ENCODE measurements at places on chromosomes 1 and 21.
A peak's percentile ranks its signal among the peaks of the same experiment; 100 is the strongest.

DNA sequence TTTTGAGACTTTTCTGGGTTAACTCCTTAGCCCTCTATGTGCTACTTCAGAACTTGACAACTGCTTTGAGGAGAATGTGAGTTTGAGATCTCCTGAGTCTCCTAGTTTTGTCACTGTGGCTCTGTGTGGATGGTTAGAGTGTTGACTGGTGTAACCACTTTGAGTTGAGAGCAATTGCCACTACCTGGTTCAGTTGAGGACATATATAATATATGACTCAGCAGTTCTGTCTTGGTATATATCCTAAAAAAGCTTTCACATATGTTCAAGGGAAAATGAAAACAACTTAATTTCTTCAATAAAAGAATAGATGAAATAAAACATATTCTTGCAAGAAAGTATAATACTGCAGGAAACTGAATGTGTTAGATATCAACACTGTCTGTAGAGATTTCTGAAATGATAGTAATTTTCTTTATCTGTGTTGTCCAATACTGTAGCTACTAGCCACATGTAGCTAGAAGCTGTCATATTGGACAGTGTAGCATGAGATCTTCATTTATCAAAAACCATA is 96.7 kb upstream of the QSOX1 start:
- no peak for DNase-seq

DNA sequence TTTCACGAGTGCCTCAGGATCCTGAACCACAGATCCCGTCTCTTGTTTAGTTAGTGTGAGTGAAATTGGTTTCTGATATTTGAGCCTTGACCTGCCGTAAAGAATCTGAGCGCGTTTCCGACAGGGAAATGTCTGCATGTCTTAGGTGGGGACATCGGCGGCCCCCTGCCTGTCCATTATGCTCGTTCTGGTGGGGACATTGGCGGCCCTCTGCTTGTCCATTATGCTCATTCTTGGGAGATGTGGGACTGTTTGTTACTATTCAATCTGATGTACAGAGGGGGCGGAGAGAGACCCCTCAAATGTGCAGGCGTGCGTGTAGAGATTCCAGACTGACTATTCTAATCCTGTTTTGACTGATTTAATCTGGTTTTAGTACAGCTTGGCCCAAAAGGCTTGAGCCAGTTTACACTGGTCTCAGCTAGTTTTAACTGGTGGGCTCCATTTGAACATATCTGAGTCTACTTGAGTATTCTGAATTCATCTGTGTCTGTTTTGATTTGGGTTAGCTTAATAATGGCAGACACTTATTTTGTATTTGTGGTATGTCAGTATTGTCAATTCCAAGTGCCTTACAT is 6.6 kb upstream of the TINAGL1 start:
- no peak for DNase-seq

- no peak for DNase-seq
These were observed 3.1 kb upstream of the PGBD5 start for GRCh38 chr1:230429067-230429735.

GRCh38 chr1:44519035-44519676 is 114.1 kb downstream of the RNF220 start:
- DNase-seq, result no peak

GRCh38 chr1:232047473-232047872 is 420.9 kb downstream of the DISC1 start:
- DNase-seq, result peak; percentile 36

DNA sequence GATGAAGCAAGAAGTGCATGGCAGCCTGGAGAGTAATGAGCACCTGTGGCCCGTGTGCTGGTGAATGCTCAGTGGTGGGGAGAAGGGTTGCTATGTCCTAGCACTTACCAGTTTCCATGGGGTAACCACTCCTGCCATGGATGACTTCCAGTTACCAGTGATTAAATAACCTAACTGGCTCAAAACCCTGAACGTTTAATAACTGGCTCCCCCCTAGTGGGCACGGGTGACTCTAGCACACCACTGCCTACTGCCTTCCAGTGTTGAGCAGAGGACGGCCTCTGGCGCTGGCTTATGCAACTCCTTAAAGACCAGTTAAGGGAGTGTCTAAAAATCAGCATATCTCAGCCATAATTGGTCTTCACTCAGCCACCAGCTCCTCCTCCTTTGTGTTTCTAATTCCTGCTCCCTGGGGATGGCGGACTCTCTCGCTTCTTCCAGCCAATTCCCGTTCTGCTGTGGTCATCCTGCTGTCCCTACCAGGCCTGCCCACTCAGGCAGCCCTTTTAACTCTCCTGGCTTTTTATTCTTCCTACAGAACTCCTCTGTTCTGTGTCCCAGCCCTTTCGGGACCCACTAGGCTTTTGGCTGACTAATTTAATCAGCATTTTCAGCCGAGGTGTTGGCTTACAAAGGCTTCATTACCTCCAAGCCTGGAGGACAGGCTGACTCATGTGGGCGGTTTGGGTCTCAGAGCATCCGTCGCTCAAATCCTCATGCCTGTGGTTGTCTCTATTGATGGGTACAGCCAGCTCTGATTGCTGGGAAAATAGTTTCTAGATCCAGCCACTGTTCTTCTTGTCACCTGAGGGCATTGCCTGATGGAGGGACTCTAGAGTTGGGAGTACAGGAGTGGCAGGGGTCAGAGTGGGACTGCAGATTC is 332.4 kb downstream of the CAMTA1 start:
- DNase-seq, result peak; percentile 87

DNA sequence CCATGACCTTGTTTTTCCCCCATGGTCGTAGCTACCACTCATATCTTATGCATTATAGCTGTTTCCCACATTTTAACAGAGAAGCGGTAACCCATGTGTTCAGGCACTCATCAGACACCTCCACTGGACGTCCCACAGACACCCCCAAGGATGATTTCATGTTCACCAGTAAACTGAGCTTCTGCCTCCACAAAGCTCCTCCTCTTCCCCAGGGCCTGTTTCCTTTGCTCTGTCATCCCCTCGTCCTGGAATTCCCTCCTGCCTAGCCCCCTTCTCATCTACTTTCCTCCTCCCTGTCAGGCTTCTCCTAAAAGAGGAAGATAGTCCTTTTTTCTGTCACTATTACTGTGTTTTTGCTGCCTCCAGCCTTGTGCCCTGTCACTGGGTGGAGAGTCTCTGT is 111.2 kb downstream of the OMA1 start:
- no peak for DNase-seq

- DNase-seq, result no peak
These were observed 358.4 kb downstream of the NTNG1 start for GRCh38 chr1:107499139-107499744.

DNA sequence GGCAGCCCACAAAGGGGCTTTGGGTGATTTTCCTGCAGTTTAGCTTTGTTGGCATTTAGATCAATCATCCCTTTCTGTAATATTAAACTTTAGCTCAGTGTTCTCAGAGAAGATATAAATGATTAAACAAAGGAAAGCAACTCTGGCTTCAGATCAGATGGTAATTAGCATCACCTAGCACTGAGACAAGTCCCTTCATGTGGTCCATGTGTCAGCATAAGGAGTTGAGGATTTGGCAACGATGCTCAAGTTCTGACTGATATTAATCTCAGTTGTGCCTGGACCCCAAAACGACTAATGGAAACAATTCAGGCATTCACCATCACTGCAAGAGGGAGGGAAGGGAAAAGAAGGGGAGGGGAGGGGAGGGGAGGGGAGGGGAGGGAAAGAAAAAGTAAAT is 60.4 kb downstream of the SEC16B start:
- no peak for DNase-seq

GRCh38 chr21:31888936-31889371 is 16.1 kb downstream of the HUNK start:
- DNase-seq, result peak; percentile 88

DNA sequence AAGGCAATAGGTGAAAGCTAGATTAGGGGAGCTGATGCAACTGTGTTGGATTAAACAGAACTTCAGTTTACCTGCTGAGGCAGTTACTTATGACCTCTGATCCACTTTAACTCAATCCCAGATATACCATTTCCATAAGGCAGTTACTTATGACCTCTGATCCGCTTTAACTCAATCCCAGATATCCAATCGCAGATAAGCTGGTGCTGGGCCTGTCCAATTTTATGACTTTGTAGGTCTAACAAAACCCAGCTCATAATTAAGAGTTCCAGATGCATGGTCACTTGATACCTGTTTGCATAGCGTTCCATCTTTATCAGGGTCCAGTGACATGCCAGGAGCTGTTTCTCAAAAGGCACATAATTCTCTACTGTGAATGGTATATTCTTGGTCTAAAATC is 396.0 kb downstream of the AGBL4 start:
- no peak for DNase-seq

DNA sequence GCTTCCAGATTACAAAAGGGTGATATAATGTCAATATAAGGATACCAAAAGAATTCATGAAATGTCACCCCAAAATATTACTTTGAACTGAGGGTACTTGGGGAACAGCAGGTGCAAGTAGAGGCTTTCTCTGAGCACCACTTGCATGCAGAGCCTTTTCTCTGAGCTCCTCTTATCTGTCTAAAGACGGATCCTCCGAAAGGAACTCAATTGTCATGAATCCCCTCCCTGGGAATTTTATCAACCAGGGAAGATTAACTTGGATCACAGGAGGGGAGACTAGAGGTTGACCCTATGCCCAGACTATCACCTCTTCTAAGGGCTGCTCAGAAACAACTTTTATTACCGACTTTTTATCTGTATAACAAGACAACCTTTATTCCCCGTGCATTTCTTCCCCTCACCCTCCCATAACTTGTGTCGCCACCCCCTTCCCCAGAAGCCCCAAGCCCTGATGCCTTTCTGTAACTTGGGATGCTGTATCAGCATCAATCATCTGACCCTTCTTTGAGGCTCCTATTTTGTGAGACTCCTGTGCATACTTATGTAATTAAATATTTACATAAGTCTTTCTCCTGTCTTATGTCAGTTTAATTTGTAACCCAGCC is 94.1 kb downstream of the CACHD1 start:
- no peak for DNase-seq

GRCh38 chr1:237482777-237483176 is 407.9 kb downstream of the ZP4 start:
- DNase-seq, result no peak

- peak; percentile 74 for DNase-seq
These were observed 26.4 kb downstream of the TRAF5 start for GRCh38 chr1:211352985-211353515.

DNA sequence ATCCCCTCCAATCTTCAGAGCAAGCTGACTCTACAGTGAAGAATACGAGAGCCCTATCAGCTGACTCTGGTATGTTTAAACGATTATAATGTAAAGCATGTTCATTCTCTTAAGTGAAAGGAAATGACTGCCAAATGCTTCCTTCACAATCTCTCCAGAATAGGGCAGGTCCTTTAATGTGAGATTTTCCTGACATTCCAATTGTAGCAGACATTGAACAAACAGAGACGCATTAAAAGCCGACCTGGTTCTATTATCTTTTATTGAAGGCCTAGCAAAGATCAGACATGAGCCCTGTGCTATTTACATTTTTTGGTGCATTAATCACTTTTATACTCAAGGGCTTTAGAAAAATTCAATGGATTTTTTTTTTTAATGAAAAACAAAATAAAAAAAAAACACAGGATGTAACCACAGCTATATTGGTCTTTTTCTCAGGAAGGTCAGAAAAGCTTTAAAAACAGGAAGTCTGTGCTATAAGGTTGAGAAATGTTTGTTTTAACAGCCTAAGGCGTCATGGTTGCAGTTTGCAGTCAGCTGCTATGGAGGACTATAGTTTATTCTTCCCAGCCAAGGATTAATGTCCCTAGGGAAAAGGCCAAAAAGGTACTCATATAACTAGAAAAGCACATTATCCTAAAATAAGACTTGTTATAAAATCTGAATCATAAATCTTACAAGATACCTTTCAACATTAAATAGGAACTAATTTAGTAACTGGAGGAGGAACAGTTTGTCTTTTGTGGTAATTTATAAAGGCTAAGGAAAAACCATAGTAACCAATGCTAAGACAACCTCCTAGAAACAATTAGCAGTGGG is 104.8 kb downstream of the RERE start:
- DNase-seq, result peak; percentile 82

DNA sequence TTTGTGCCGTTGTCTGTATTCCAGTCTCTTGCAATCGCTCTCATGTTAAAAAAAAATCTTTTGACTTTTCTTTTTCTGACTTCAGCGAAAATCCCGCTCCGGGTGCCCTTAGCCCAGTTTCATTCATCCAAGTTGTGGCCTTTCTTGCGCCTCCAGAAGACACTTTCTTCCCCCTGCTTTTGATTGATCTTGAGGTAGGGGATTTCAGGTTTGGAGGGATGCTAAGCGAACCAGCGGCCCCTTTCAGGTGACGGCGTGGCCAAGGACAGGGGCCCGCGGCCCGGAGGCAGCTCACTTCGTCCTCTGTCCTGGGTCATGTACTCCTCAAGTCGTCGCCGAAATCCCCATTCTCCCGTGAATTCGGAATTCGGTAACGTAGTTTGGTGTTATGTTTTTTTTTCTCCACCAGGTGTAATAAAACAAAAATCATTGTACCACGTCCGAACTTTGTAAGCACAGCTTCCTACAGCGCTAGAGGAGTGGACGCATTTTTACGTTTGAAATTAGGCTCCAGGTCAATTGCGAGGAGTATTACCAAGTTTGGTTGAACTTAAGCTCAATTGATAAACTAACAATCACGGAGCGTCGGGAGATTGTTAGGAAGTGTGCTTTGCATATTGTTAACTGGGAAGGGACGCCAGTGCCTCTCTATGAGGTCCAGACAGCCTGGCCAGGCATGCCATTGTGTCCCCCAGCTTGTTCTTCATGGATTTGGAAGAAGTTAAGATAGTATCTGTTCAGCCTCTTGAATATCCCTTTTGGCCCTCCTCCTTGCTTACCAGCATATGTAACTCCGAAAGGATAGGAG is 1.1 kb downstream of the MRPS6 start:
- peak; percentile 60 for DNase-seq

- no peak for DNase-seq
These were observed 23.6 kb upstream of the SYT6 start for GRCh38 chr1:114177282-114177681.

DNA sequence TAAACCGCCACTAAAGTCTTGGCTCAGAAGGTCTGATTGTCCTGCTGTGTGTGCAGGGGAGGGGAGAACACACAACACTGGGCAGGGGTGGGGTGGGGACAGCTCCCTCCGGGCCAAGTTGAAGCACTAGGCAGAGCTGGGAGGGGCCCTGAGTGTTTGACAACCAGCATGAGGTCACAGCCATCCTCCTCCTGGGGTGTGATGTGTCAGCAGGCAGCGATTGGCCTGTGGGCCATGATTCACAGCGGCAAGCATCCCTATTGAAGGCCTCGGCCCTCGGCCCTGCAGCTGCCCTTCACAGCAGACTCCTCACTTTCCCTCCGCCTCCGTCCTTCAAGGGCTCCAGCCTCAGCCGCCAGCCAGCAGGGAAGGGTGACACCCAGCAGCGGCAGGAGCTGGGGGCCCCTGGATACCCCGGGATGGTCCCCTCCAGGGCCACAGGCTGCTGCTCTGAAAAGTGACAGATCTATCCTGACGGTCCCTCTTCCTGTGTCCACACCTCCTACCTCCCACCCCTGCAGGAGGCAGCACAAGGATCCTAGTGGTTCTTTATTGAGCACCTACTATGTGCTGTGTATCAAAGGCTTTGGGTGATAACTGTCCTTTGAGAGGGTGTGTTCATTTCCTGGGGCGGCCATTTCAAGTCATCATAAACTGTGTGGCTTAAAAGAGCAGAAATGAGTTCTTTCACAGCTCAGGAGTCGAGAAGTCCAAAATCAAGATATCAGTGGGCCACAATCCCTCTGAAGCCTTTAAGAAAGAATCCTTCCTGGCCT is 66.0 kb upstream of the SLC25A33 start:
- no peak for DNase-seq

GRCh38 chr1:199160521-199161318 is 521.9 kb downstream of the PTPRC start:
- DNase-seq, result no peak
